ENCODE measurements at places on chromosomes 12 and 14. TPM values are rescaled to one million over a fixed set of nuclear protein-coding genes. Genes with fewer than 3 reads are reported as not detected.

GRCh38 chr12:51098611-51099010 is 15.2 kb upstream of the CSRNP2 start:
- H3K27me3 ChIP-seq, result no peaks in the 10 kb centered on the region
- no peaks in the 10 kb centered on the region for H3K4me1 ChIP-seq
- H3K27ac ChIP-seq, result no peak overlapping the region
- DNase-seq, result no peak
- H3K4me3 ChIP-seq, result no peak overlapping the region

DNA sequence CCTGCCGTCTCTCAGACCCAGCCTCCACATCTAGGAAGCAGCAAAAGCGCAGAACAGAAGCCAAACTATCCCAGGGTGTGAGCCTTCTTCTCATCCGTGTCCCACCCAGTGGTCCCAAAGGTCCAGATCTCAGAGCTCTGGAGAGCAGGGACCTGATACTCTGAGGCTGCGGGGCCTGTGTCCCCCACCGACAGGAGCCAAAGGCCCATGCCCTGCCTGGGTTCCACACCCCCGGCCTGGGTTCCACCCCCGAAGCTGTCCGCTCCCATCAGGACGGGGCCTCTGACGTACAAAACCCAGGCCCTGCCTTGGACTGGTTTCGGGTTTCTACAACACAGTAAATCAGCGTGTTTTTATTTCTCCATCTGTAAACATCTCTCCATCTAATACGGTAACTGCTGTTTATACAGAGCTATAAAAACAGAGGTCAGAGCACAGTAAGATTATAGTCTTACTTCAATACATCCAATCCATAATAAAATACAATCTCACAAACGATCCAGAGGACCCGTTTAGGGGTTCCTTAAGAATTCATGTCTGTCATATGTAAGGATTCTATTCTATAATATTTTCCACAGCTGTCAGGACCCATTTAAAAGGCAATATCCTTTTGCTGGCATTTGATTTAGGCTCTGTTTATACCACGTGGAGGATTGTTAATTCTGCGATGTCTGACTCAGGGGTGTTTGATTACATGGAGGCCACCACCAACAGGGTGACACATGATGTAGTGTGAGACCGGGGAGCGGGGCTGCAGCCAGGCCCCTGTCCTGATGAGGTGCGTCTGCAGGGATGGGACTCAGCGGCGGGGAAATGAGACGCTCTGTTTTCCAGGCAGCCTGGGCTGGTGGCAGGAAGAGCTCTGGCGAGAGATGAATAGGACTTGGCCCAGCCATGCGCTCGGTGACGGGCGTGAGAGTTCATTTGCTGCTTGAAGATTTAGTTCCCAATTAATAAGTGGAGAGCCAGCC is 110.3 kb downstream of the DICER1 start:
- no peaks in the 10 kb centered on the region for H3K36me3 ChIP-seq
- H3K4me3 ChIP-seq, result no peak overlapping the region
- H3K27ac ChIP-seq, result no peak overlapping the region

GRCh38 chr12:3200814-3201233 is 123.6 kb downstream of the TSPAN9 start:
- no peak overlapping the region for H3K27ac ChIP-seq
- DNase-seq, result no peak
- H3K4me3 ChIP-seq, result no peak overlapping the region
- no peaks in the 10 kb centered on the region for H3K36me3 ChIP-seq

DNA sequence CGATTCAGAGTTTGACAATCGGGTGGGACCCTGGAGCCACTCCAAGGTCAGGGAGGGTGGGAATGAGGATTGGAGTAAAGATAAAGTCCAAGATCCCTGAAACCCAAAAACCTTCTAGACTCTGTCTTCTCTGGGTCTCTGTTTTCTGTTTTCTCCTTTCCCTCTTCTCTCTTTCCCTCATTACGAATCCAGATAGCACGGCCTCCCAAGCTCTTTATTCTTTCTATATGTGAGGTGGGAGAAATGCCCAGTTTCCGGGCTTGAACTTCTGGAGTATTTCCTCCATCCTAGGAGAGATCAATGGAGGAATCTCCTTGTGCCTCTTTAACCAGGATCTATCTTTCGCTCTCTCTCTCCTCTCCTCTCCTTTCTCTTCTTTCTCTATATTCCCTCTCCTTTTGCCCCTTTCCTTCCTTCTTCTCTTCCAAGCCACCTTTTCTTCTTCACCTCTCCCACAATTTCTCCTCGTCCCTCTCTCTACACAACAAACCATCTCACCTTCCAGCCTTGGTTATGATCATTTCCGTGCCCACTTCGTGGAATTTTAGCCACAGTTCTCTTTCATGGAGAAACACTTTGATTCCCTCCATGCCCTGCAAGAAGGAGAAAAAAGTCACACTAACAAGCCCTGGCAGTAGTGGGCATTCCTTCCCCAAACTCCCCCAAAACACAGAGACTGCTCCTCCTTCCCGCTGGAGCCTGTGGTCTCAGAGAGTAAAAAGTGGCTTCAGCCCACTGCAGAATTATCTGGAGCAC is 4.4 kb downstream of the TBX5 start:
- DNase-seq, result no peak
- H3K4me1 ChIP-seq, result peaks cover 7% of the 10 kb centered on the region
- H3K4me3 ChIP-seq, result no peak overlapping the region
- H3K36me3 ChIP-seq, result no peaks in the 10 kb centered on the region

DNA sequence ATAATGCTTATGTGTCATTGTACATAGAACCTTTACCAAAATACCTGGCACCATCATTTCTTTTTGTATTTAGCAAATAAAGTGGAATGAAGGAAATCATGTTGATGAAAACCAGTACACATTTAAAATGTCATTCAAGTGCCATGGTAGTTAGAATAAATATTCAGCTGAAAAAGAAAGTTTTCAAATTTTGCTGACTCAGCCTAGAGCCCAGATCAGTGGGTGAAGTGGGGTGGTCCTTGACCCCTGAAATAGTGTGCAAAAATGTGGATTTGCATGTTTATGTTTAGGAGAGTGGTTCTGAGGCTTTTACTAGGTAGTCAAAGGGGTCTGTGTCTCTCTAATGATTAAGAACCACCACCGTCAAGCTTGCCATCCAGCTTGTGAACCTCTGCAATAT is 418.7 kb downstream of the ETNK1 start:
- H3K4me1 ChIP-seq, result no peaks in the 10 kb centered on the region
- no peaks in the 10 kb centered on the region for H3K36me3 ChIP-seq
- no peak for DNase-seq
- no peak overlapping the region for H3K27ac ChIP-seq
- no peaks in the 10 kb centered on the region for H3K27me3 ChIP-seq

DLGAP5 gene
- 72.8 TPM for total RNA-seq

TAS2R10 gene
- total RNA-seq, result 0.81 TPM

INHBC gene
- 0.20 TPM for total RNA-seq

PLBD2 gene
- total RNA-seq, result 45.0 TPM

Measured in HCT116 (cell line).